A549 treated with CpdA at 1 μM for 4 hours (cell line): ENCODE measurements at places on chromosomes 1 and 21. TPM values are rescaled to one million over a fixed set of nuclear protein-coding genes. Genes with fewer than 3 reads are reported as not detected.

The CCDC24 gene
- total RNA-seq, result 3.8 to 7.2 TPM (median 6.7 TPM) in 5 replicates

The KCNE2 gene
- not detected in 5 replicates for total RNA-seq

The IGSF3 gene
- 17.9 to 23.4 TPM (median 21.2 TPM) in 5 replicates for total RNA-seq

The SV2A gene
- 0.06 to 0.14 TPM (median 0.11 TPM) in 5 replicates for total RNA-seq

The CCDC27 gene
- not detected in 5 replicates for total RNA-seq

The PLA2G2C gene
- total RNA-seq, result not detected in 5 replicates

The LEFTY1 gene
- total RNA-seq, result 0.19 to 0.41 TPM (median 0.28 TPM) in 4 of 5 replicates, not detected in the other

The SPRR1B gene
- not detected in 5 replicates for total RNA-seq

The NEXN gene
- 4.0 to 9.3 TPM (median 4.9 TPM) in 5 replicates for total RNA-seq

The PATJ gene
- total RNA-seq, result 3.0 to 4.5 TPM (median 4.4 TPM) in 5 replicates
